ENCODE measurements at places on chromosomes 2 and 18.

GRCh38 chr2:148716378-148716920 is 71.9 kb downstream of the EPC2 start:
- DNase-seq = no peak

DNA sequence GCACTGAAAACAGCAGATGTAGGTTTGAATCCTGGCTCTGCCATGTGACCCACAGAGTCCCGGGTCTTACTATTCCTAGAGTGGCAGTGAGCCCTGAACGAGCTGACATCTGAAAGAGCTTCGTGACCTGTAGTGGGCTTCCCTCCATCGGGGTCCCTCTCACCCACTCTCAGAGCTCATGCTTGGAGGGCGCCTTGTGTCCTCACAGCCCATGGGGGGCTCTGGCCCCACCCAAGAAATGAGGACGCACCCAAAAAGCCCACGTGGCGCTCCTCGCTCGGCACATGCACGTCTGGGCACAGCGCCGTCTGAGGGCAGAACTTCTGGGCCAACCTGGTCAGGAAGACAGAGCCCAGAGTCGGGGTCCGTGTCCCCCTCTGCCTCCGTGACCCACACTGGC is 23.7 kb downstream of the LBH start:
- no peak for DNase-seq

- DNase-seq = no peak
Observed at GRCh38 chr18:45930963-45931362, 36.2 kb downstream of the EPG5 start.

DNA sequence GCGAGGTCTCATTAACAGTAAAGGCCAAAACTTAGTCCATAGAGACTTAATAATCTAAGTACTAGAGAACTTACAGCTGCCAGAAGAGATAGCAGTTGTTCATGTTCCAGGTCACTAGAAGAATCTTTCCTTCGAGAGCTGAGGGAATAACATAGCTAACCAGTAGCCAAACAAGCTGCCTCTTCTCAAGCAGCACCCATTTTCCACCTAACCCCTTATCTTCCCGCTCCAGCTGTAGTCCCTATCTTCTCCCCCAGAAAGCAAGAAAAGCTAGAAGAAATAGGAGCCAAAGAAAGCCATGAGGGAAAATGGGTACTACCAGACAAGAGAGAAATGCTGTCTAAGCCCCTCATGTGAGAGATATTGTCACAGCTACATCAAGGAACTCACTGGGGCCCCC is 24.0 kb downstream of the SULT1C4 start:
- peak; percentile 84 for DNase-seq

- DNase-seq = no peak
Observed at GRCh38 chr2:16777123-16777870, 111.7 kb upstream of the CYRIA start.
